ENCODE measurements at places on chromosomes 6 and 20. TPM values are rescaled to one million over a fixed set of nuclear protein-coding genes. Genes with fewer than 3 reads are reported as not detected.
A peak's percentile ranks its signal among the peaks of the same experiment; 100 is the strongest.

GRCh38 chr6:13427316-13427715 lies 60.1 kb downstream of the GFOD1 start:
- DNase-seq = no peak

DNA sequence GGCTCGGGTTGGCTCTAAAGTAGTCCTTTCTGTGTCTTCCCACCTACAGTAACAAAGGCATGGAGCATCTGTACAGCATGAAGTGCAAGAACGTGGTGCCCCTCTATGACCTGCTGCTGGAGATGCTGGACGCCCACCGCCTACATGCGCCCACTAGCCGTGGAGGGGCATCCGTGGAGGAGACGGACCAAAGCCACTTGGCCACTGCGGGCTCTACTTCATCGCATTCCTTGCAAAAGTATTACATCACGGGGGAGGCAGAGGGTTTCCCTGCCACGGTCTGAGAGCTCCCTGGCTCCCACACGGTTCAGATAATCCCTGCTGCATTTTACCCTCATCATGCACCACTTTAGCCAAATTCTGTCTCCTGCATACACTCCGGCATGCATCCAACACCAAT lies 291.2 kb downstream of the ESR1 start:
- DNase-seq = no peak

- DNase-seq = no peak
These were observed 99.8 kb downstream of the SMOC2 start for GRCh38 chr6:168540713-168541291.

DNA sequence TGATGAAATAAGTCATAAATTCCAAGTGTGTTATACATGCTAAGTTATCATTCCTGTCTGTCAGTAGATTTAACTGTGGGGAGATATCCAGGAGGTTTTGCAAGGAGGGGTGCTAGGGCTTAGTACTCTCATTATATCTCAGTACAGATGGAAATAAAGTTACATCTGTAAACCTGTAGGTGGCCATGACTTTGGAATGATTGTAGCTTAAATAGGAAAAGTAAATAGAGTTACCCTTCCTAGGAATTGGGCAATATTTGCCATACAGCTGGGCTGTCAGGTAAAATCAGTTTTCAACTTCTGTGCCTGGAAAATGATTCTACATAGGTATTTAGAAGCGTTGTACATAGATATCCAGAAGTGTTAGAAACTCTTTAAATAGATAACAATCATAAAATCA lies 19.8 kb upstream of the TGM3 start:
- DNase-seq = no peak

GRCh38 chr20:34709044-34709830 lies 5.1 kb downstream of the TP53INP2 start:
- DNase-seq = peak; percentile 65

DNA sequence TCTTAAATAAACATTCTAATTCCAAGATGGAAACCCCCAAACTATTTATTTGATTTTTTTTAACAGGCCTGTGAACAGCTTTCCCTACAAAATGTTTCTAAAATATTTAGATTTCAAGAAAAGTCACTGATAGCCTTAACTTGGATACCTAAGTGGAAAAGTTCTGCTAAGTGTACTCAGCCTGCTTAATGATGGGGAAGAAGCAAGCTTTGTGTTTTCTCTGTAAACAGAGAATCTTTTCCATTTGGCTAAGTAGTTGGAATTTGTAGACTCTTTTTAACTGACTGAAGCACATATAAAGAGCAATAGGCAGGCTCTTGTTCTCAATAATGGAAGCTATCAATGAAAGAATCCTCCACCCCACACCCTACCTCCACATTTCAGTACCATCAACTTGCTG lies 108.2 kb downstream of the KIF6 start:
- DNase-seq = no peak

DNA sequence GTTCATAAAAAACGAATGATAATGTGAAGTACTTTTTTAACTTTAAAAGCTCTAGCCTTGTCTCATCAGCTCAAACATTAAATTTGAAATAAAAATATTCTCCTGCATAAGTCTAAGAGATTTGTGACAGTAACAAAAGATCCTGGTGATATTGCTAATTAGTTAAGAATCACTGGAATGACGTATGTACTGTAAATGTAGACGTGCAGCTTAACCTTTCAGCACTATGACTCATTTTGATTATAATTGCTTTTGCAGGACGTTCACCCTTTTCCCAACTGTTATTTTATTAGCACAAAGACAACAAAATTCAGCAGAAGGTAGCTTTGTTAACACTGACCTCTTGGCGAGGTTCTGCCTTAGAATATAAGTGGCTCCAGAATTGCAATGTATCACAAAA lies 68.6 kb downstream of the TENT5A start:
- DNase-seq = no peak

DNA sequence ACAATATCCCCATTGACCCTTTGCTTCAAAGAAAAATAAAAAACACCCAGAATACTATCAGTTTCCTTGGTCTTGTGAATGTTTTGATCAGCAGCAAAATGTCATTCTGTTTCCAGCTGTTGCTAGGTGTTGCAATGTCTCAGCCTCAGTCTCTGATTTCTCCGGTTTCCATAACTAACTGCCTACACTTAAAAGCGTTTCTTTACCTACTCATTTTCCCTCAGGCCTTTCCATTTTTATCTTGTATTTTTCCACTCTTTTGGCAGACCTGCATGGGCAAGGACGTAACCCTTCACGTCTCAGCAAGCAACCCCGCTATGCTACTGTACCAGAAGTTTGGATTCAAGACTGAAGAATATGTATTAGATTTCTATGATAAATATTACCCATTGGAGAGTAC lies 49.4 kb downstream of the KAT14 start:
- DNase-seq = no peak

GRCh38 chr6:137856138-137856898 lies 10.7 kb upstream of the TNFAIP3 start:
- no peak for DNase-seq

GRCh38 chr6:134128146-134128545 lies 75.7 kb upstream of the SLC2A12 start:
- no peak for DNase-seq

Gene SIRPA
- polyA plus RNA-seq = 30.2 TPM

GRCh38 chr6:114342086-114342825 lies 567 bp downstream of the HS3ST5 start:
- DNase-seq = no peak

- DNase-seq = no peak
These were observed 375.9 kb downstream of the RNF144B start for GRCh38 chr6:18763086-18763485.

DNA sequence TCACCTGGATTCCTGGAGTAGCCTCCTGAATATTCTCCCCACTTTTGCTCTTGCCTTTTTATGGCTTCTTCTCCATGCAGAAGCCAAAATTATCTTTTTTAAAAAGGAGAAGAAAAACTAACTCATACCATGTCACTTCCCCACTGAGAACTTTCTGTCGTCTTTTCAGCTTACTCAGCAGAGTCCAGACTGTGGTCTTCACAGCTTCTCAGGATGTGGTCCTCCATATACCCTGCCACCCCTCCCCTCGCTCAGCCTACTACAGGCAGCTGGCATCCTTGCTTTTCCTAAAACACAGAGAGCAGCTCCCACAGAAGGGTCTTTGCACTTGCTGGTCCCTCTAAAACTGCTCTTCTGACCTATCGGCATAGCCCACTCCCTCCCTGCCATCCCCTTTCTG lies 89.4 kb upstream of the ISM1 start:
- DNase-seq = no peak

Gene PLA2G7
- 2.0 TPM for polyA plus RNA-seq

GRCh38 chr6:88445188-88445965 lies 279.2 kb upstream of the CNR1 start:
- DNase-seq = no peak

Gene ZFP57
- polyA plus RNA-seq = 0.21 TPM

Gene RBPJL
- polyA plus RNA-seq = not detected

- DNase-seq = no peak
These were observed 133.1 kb upstream of the CST7 start for GRCh38 chr20:24815931-24816330.

DNA sequence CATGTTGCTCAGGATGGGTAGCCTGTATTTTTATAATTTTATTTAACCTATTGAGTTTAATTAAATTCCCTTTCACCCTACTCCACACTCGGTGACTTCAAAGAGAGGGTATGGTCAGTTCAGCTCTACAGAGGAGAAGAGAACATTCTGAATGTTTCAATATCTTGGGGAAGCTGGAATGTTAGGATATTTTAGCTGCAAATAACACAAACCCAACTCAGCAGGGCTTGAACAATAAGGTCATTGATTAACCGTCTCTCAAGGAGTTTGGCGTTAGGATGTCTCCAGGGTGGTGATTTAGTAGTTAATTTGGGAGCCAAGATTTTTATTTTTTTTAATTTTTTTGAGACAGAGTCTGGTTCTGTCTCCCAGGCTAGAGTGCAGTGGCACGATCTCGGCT lies 143.6 kb upstream of the SALL4 start:
- no peak for DNase-seq

Gene XKR7
- 0.32 TPM for polyA plus RNA-seq

Gene CASP8AP2
- polyA plus RNA-seq = 22.2 TPM

GRCh38 chr20:23305098-23305497 lies 45.5 kb upstream of the NXT1 start:
- DNase-seq = no peak
